Keratinocyte (primary cell): ENCODE measurements at places on chromosomes 7 and 10.
A peak's percentile ranks its signal among the peaks of the same experiment; 100 is the strongest.

DNA sequence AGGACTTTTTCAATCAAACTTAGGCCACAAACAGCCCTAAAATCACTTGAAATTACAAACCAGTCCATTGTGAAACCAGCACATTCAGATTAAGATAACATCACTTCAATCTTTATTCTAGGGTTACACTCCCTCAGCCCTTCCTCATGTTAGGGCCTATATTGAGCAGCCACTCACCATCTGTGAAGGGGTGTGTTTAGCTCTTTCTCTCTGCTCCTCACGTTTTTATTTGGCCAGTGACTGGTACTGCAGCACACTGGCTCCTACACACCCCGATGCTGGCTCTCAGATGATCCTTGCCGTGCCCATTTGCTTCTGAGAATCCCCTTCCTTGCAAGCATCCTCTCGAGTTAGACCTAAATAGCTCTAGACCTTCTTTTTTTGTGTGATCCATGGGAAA, 604.5 kb downstream of the INHBA start:
- H3K27me3 ChIP-seq: no peaks in the 10 kb centered on the region
- H3K27ac ChIP-seq: peak overlapping the region; percentile 60
- H3K4me1 ChIP-seq: peaks cover 24% of the 10 kb centered on the region

DNA sequence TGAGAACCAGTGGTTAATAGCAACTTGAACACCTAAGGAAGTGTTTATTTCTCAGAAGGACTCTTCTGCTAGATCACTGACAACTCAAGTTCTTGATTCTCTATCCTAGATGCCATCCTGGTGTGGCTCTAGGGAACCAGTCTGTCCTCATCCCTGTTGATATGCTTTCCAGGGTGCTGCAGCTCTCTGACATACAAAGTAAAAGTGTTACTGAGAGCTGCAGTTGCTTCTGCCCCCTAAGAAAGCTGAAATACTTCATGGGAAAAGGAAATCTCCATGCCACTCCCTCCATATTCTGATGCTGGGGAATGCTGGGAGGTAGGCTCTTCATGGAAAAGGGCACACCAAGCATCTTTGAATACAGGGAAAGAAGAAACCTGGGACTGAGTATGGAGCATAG, 168.1 kb downstream of the KLF6 start:
- H3K27me3 ChIP-seq: no peaks in the 10 kb centered on the region
- DNase-seq: no peak
- H3K4me3 ChIP-seq: no peak overlapping the region
- H3K27ac ChIP-seq: no peak overlapping the region
- H3K4me1 ChIP-seq: no peaks in the 10 kb centered on the region

DNA sequence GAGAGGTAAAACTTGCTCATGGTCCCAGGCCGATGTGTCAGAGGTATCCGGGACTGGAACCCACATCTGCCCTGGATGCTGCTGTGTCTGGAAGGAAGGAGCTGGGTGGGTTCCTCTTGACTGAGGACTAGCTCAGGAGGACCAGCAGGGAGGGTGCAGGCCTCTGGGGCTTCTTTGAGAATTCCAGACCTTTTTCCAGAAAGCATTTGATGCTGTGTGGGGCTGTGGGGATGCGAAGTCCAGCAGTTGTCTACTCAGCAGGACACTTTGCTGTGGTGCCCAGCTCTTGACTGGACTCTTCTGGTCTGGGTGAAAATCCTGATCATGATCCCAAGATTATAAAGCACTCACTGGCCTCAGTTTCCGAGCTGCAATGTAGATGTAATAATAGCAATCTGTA, 1.7 kb downstream of the RAMP3 start:
- H3K36me3 ChIP-seq: no peaks in the 10 kb centered on the region
- no peak overlapping the region for H3K4me3 ChIP-seq
- peaks cover 32% of the 10 kb centered on the region for H3K27me3 ChIP-seq
- H3K27ac ChIP-seq: no peak overlapping the region

GRCh38 chr7:30974605-30975255, 11.0 kb downstream of the GHRHR start:
- H3K36me3 ChIP-seq: no peaks in the 10 kb centered on the region
- H3K4me1 ChIP-seq: no peaks in the 10 kb centered on the region
- no peak for DNase-seq

- no peaks in the 10 kb centered on the region for H3K36me3 ChIP-seq
- H3K4me1 ChIP-seq: no peaks in the 10 kb centered on the region
- H3K27ac ChIP-seq: no peak overlapping the region
- no peak for DNase-seq
- H3K4me3 ChIP-seq: no peak overlapping the region
These were observed 157.0 kb downstream of the DNAJB6 start for GRCh38 chr7:157493776-157494175.

DNA sequence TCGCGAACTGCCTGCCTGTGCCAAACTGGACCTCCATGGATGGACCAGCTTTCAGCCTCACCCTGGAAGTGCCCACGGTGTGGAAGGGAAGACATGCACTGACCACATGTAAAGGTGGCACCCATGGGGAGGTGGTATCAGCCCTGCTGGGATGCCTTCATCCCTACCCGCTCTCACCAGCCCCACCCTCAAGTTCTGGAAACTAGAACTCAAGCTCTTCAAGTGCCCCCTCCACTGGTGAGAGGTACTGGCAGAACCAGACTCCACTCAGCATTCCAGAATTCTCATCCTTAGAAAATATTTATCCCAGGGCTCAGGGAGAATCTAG, 5.9 kb downstream of the ZNF488 start:
- H3K4me3 ChIP-seq: no peak overlapping the region
- H3K36me3 ChIP-seq: no peaks in the 10 kb centered on the region
- H3K4me1 ChIP-seq: peaks cover 1% of the 10 kb centered on the region

- no peaks in the 10 kb centered on the region for H3K4me1 ChIP-seq
- H3K36me3 ChIP-seq: no peaks in the 10 kb centered on the region
- no peaks in the 10 kb centered on the region for H3K27me3 ChIP-seq
- no peak for DNase-seq
These were observed 248.9 kb upstream of the LRRN3 start for GRCh38 chr7:110841840-110842545.

GRCh38 chr10:77782328-77783061, 144.1 kb downstream of the DLG5 start:
- no peak overlapping the region for H3K4me3 ChIP-seq
- H3K36me3 ChIP-seq: peaks cover 20% of the 10 kb centered on the region
- no peaks in the 10 kb centered on the region for H3K4me1 ChIP-seq
- no peaks in the 10 kb centered on the region for H3K27me3 ChIP-seq
- no peak overlapping the region for H3K27ac ChIP-seq

DNA sequence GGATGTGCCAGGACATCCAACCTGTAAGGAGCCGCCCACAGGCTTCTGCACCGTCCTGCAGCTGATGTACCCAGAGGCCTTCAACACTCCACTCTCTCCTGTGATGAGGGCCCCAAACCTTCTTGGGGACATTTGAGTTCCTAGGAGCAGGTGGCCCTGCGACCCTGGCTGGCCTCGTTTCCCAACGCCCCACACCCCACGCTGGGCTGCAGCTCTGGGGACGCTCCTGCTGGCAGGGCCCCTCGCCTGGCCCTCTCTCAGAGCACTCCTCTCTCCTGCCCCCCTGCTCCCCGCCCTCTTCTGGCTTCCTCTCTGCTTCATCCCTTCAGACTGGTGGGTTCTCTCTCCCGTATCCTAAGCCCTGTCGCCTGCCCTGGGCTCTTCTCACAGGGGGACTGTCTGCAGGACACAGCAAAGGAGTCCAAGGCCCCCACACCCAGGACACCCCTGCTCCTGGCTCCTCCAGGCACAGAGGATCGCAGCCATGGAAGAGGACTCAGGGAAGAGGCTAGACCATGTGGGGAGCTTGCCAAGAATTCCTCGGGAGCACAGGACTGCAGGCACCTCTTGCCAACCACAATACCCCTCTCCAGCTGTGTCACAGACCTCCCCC, 541.4 kb downstream of the TCERG1L start:
- no peak overlapping the region for H3K27ac ChIP-seq
- no peaks in the 10 kb centered on the region for H3K27me3 ChIP-seq
- H3K36me3 ChIP-seq: no peaks in the 10 kb centered on the region
- H3K4me3 ChIP-seq: no peak overlapping the region
- H3K4me1 ChIP-seq: no peaks in the 10 kb centered on the region

GRCh38 chr7:34821932-34822558, 164.0 kb downstream of the NPSR1 start:
- no peaks in the 10 kb centered on the region for H3K27me3 ChIP-seq
- H3K27ac ChIP-seq: no peak overlapping the region
- DNase-seq: no peak
- no peaks in the 10 kb centered on the region for H3K36me3 ChIP-seq
- no peak overlapping the region for H3K4me3 ChIP-seq

- H3K27ac ChIP-seq: no peak overlapping the region
- H3K27me3 ChIP-seq: no peaks in the 10 kb centered on the region
- H3K4me3 ChIP-seq: no peak overlapping the region
- no peak for DNase-seq
- no peaks in the 10 kb centered on the region for H3K4me1 ChIP-seq
These were observed 1.4 kb downstream of the FXYD4 start for GRCh38 chr10:43372765-43373361.

DNA sequence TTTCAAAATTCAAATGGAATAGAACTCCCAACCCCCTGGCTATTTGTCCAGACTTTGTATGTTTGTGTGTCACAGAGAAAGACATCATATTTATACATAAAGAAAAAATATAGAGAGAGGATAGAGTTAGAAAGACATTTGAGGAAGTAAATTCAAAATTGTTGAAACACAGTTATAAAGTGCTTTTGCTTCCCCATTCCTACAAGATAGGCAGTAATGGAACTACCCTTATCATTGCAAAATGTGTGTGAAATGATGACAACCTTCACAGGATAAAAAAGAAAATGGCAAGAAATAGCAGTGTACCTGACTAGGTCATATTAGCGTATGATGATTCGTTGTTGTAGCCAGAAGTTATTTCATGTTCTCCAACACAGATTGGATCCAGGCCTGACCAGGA, 63.1 kb downstream of the FZD1 start:
- DNase-seq: no peak
- no peak overlapping the region for H3K27ac ChIP-seq
- no peak overlapping the region for H3K4me3 ChIP-seq
- no peaks in the 10 kb centered on the region for H3K4me1 ChIP-seq

- H3K27ac ChIP-seq: no peak overlapping the region
- DNase-seq: no peak
- no peaks in the 10 kb centered on the region for H3K27me3 ChIP-seq
- no peaks in the 10 kb centered on the region for H3K4me1 ChIP-seq
- no peaks in the 10 kb centered on the region for H3K36me3 ChIP-seq
These were observed 176.2 kb upstream of the NOBOX start for GRCh38 chr7:144579687-144580086.

- no peak overlapping the region for H3K27ac ChIP-seq
- peaks cover 11% of the 10 kb centered on the region for H3K4me1 ChIP-seq
- no peaks in the 10 kb centered on the region for H3K27me3 ChIP-seq
- no peaks in the 10 kb centered on the region for H3K36me3 ChIP-seq
- DNase-seq: no peak
- H3K4me3 ChIP-seq: no peak overlapping the region
These were observed 107.5 kb downstream of the TWIST1 start for GRCh38 chr7:19009936-19010280.

DNA sequence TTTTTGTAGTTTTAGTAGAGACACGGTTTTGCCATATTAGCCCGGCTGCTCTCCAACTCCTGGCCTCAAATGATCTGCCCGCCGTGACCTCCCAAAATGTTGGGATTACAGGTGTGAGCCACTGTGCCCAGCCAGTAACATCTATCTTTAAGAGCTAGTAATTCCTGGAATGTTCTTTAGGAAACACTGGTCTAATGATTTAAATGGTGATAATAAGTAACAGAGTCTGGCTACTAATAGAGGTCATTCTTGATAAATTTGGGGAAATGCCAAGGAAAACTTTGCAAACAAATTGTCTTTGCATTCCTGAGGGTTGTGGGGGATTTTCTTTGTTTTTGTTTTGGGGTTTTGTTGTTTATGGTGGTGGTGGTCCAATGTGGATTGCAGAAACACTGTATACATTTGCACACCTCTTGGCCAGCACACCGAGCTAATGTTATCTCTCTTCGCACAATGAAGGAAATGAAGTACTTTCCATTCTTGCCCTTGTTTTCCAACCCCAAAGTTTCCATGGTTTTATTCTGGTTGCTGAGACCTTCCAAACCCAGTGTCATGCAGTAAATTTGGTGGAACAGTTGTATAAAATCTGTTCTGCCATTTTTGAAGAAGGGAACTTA, 51.3 kb upstream of the WIPF3 start:
- no peak for DNase-seq
- no peak overlapping the region for H3K4me3 ChIP-seq
- no peaks in the 10 kb centered on the region for H3K36me3 ChIP-seq
- H3K27me3 ChIP-seq: no peaks in the 10 kb centered on the region

- DNase-seq: no peak
- H3K4me1 ChIP-seq: no peaks in the 10 kb centered on the region
- no peaks in the 10 kb centered on the region for H3K36me3 ChIP-seq
- H3K27me3 ChIP-seq: no peaks in the 10 kb centered on the region
These were observed 417.0 kb downstream of the HTR7 start for GRCh38 chr10:90440870-90441269.
